ENCODE measurements at places on chromosomes 11 and 22.

- DNase-seq = no peak
These were observed 714.9 kb downstream of the LUZP2 start for GRCh38 chr11:25211635-25212254.

DNA sequence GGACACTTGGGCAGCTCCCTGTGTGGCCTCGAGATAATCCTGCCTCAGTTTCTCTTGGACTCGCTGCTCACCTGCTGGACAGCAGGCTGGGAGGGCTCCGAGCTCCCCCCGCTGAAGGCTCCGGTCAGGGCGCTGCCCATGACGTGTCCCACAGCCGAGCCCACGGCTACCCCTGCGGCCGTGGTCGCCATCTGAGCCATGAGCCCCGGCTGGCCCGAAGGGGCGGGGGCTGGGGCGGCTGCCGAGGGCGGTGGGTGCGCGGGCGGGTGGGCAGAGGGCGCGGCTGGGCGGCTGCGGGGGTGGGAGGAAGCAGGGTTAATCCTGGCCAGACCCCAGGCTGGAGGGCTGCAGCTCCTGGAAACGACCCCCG, 484 bp downstream of the CHCHD10 start:
- no peak for DNase-seq

GRCh38 chr11:18193010-18193409, 20.4 kb downstream of the MRGPRX4 start:
- no peak for DNase-seq

DNA sequence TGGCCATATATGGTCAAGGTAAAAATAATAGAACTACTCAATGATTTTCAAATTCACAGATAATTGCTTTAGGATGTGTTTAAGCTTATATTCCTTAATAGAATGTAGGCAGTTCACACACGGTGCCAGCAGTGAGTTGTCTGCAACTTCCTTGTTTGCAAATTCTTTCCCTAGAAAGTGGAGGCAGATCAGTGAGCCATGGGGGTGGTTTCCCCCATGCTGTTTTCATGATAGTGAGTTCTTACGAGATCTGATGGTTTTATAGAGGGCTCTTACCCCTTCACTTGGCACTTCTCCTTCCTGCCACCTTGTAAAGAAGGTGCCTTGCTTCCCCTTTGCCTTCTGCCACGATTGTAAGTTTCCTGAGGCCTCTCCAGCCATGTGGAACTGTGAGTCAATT, 111.8 kb upstream of the LMO1 start:
- DNase-seq = no peak

DNA sequence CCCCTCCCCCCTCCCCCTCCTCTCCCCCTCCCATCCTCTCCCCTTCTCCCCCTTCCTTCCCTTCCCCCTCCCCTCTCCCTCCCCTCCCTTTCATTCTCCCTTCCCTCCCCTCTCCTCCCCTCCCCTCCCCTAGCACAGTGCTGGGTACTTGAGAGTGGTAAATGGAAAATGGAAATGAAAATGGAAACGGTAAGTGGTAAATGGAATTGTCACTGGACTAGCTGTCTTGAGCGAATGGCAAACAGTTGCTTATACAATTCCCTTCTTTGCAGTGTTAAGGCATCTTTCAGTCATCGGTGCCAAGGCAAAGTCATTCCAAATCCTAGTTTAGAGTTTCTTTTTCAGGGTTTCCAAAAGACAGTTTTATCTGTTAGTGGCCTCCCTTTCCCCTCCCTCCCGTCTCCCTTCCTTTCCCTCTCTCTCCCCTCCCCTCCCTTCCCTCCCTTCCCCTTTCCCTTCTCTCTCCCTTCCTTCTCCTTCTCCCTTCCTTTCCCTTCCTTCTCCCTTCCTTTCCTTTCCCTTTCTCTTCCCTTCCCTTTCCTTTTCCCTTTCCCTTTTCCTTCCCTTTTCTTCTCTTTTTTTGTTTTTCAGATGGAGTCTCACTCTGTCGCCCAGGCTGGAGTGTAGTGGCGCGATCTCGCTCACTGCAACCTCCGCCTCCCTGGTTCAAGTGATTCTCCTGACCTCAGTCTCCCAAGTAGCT, 47.3 kb downstream of the GRAMD1B start:
- no peak for DNase-seq

DNA sequence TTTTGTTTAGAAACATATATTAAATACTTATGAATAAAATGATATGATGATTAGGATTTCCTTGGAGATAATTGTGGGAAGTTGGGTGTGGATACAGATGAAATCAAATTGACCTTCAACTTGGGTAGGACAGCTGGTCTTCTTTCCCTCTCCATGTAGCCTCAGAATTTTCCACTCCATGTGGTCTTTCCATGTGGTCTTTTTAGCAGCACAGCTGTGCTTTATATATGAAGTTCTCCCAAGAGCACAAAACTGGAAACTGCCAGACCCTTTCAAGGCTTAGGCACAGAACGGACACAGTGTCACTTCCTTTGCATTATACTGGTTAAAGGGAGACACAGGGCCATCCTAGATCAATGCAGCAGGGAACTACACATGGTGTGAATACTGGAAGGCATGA, 28.6 kb downstream of the FAM76B start:
- DNase-seq = no peak

GRCh38 chr11:6745465-6746015, 26.2 kb downstream of the OR2AG2 start:
- no peak for DNase-seq

- peak; percentile 24 for DNase-seq
These were observed 2.5 kb downstream of the CHST1 start for GRCh38 chr11:45662665-45663485.

DNA sequence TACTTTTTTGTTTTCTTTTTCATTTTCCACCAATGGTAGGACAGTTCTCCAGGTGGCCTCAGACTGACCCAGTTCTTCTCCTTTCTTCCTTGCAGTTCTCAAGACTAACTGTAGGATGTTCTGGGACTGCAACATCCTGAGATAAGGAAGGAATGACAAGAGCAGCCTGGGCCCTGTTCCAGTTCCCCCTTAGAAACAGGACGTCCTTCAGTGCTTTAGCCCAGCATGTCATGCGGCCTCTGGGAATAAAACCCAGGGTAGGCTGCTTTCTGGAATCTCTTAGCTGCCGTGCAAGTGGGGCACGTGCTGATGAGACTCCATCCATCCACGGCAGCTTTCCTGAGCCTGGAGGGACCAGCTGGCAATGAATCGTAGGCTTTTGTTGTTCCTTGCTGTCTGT, 24.0 kb upstream of the CADM1 start:
- no peak for DNase-seq

DNA sequence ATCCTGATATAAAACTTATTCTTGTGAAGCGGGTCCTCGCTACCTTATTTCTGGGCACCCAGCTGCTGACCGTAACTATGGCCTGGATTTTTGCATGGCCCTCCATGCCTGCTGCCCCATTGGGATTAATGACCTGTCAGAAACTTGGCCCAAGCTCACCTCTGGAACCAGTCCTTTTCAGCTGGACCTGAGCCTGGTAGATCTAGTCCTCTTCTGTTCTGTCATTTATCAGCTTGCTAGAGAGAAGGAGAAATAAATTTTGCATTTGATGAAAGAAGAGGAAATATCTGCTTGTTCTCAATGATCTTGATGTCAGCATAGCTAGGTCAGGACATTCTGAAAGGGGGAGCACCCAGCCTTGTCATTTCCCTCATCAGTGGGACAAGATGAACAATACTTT, 387.8 kb upstream of the LARGE1 start:
- DNase-seq = no peak
